ENCODE measurements at places on chromosomes 12 and 14.
A peak's percentile ranks its signal among the peaks of the same experiment; 100 is the strongest.

DNA sequence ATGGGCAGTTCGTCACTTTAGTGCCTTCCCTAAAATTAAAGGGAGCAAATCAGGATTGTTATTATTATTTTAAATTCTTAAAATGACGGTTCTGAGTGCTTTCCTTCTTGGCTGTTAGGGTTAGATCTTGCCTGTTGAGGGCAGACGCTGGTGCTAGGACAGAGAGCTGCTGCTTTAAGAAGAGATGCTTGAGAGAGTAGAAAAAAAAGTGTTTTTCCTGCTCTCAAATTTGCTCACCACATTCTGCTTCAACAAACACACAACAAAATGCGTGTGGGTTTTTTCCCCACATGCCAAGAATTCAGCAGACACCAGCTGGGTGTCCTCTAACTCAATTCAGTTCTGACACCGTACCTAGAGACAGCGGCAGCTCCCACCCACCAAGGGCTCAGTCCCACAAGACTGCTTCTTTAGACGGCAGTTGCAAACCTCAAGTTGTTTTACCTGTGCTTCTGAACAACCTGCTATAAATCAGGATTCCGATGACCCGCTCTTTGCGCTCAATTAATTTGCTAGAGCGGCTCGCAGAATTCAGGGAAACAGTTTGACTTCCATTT lies 75.8 kb upstream of the RIN3 start:
- H3K4me1 ChIP-seq = no peaks in the 10 kb centered on the region
- no peak overlapping the region for H3K4me3 ChIP-seq
- no peak for DNase-seq
- no peaks in the 10 kb centered on the region for H3K36me3 ChIP-seq
- H3K27ac ChIP-seq = no peak overlapping the region

DNA sequence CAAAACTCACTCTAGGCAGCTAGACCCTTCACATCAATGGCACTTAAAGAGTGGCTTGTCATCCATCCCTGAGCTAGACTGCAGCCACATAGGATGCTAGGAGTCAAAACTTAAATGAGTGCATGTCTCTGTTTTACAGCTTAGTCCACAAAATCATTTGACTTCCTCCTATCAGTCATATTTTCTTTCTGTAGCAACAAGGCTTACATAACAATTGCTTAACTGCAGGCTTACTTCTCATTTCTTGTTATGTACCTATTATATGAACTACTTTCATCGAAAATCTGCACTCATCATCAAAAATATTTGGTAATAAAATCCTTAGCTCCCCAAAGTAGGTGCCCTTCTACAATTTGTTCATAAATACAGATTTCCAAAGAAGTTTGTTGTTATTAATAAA lies 30.1 kb downstream of the CLEC1A start:
- no peak for DNase-seq
- H3K27me3 ChIP-seq = no peaks in the 10 kb centered on the region
- H3K4me3 ChIP-seq = no peak overlapping the region
- no peaks in the 10 kb centered on the region for H3K36me3 ChIP-seq

DNA sequence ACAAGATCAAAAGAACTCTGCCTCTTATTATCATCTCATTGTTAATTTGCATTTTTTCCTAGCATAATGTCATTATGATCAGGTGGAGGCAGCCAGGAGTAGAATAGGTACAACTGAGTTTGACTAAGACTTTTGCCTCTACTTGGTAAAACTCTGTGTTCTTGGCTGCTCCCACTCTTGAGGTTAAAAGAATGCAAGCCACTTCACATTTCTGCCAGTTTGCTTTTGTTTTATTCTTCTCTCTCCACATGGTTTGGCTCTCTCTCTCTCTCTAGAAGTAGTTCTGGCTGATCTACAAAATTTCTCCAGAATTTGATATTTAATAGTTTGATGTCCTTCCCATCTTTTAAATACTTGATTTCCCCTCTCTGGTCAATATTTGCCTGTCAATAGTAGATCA lies 170.7 kb upstream of the E2F7 start:
- DNase-seq = no peak
- H3K4me3 ChIP-seq = no peak overlapping the region
- peaks cover 3% of the 10 kb centered on the region for H3K4me1 ChIP-seq
- no peak overlapping the region for H3K27ac ChIP-seq

GRCh38 chr12:82959821-82960220 lies 273.1 kb downstream of the TMTC2 start:
- no peaks in the 10 kb centered on the region for H3K4me1 ChIP-seq
- no peaks in the 10 kb centered on the region for H3K36me3 ChIP-seq
- H3K27me3 ChIP-seq = no peaks in the 10 kb centered on the region
- H3K27ac ChIP-seq = no peak overlapping the region

GRCh38 chr14:105918496-105919262 lies 392.3 kb downstream of the TMEM121 start:
- no peaks in the 10 kb centered on the region for H3K36me3 ChIP-seq
- no peaks in the 10 kb centered on the region for H3K27me3 ChIP-seq
- H3K4me3 ChIP-seq = no peak overlapping the region
- no peak overlapping the region for H3K27ac ChIP-seq

- H3K4me1 ChIP-seq = no peaks in the 10 kb centered on the region
- H3K27me3 ChIP-seq = peaks cover 77% of the 10 kb centered on the region
- H3K27ac ChIP-seq = no peak overlapping the region
- no peaks in the 10 kb centered on the region for H3K36me3 ChIP-seq
- H3K4me3 ChIP-seq = no peak overlapping the region
Measured at GRCh38 chr14:56813143-56813551, 2.9 kb upstream of the OTX2 start.

- H3K27ac ChIP-seq = no peak overlapping the region
- H3K4me3 ChIP-seq = no peak overlapping the region
- peaks cover 4% of the 10 kb centered on the region for H3K36me3 ChIP-seq
- H3K4me1 ChIP-seq = no peaks in the 10 kb centered on the region
- H3K27me3 ChIP-seq = no peaks in the 10 kb centered on the region
Measured at GRCh38 chr12:95681210-95681765, 109.3 kb downstream of the NTN4 start.

DNA sequence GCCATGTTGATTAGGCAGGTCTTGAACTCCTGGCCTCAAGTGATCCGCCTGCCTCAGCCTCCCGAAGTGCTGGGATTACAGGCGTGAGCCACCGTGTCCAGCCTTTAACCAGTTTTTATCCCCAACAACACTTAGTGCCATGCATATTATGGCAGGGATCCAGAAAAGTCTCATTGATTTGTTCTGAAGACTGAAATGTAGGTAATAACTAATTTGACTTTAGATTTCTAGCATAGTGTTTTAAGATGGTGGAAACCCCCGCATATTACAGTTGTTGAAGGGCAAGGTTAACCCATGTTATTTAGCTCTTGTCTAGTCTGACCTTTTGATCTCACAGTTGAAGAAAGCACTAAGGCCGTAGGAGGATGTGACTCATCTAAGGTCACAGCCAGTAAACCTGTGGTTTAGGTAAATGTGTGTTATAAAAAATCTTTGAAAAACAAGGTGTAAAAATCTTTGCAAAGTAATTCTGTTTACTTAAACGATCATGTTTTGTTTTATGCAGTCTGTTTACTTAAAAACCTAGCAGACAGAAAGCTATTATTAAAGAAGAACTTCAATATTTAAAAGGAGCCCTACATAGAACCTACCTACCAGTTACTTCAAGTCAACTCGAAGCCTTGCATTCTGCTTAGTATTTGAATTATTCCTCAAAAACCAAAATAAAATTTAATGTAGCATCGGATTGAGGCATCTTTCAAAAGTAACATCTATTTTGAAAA lies 24.8 kb downstream of the BICDL1 start:
- no peaks in the 10 kb centered on the region for H3K27me3 ChIP-seq
- no peak for DNase-seq
- H3K4me1 ChIP-seq = no peaks in the 10 kb centered on the region
- H3K36me3 ChIP-seq = no peaks in the 10 kb centered on the region
- no peak overlapping the region for H3K4me3 ChIP-seq

DNA sequence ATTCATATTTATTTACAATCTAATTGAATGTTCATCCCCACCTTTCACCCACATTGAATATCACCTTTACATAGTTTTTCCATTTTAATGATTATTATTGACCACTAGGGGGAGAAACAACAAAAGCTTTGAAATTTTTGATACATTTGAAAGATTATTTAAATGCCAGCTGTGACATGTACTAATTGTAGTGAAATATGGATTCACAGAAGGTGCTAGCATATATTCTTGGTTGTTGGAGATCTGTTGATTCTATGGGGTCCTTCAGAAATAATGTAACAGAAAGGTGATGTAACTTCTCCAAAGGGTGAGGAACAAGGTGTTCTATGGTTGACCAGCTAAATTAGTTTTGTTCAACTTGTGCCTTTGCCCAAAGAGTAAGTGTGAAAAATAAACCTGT lies 22.4 kb upstream of the GPR33 start:
- peak; percentile 31 for DNase-seq
- H3K36me3 ChIP-seq = no peaks in the 10 kb centered on the region
- no peak overlapping the region for H3K4me3 ChIP-seq
- H3K27me3 ChIP-seq = no peaks in the 10 kb centered on the region
- no peak overlapping the region for H3K27ac ChIP-seq
- no peaks in the 10 kb centered on the region for H3K4me1 ChIP-seq

GRCh38 chr12:47843226-47843980 lies 23.7 kb upstream of the HDAC7 start:
- no peak overlapping the region for H3K4me3 ChIP-seq
- peaks cover 9% of the 10 kb centered on the region for H3K4me1 ChIP-seq
- H3K27me3 ChIP-seq = no peaks in the 10 kb centered on the region
- no peaks in the 10 kb centered on the region for H3K36me3 ChIP-seq
- no peak overlapping the region for H3K27ac ChIP-seq

GRCh38 chr12:26891704-26892103 lies 46.1 kb downstream of the INTS13 start:
- no peak for DNase-seq
- no peaks in the 10 kb centered on the region for H3K4me1 ChIP-seq
- no peak overlapping the region for H3K27ac ChIP-seq

Measured in lung (tissue), 17 donors.